ENCODE measurements at places on chromosomes 16 and 17.

DNA sequence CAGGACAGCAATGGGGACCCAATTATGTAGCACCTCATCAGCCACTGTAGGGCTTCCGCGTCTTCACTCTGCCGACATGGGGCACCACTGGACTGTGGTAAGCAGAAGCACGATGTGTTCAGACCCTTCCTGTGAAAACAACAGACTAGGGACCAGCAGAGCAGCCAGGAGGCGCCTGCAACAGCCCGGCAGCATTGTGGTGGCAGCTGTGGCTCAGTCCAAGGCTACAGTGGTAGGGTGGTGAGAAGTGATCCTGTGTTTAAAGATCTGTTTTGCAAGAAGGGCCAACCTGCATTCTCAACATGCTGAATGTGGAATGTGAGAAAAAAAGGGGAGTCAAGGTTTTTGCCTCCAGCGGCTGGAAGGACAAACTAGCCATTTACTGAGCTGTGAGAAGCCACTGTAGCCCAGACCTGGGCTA, 80.8 kb downstream of the GAS7 start:
- peak; percentile 56 for DNase-seq

- DNase-seq, result no peak
These were observed 51.3 kb downstream of the HS3ST3B1 start for GRCh38 chr17:14352136-14352535.

DNA sequence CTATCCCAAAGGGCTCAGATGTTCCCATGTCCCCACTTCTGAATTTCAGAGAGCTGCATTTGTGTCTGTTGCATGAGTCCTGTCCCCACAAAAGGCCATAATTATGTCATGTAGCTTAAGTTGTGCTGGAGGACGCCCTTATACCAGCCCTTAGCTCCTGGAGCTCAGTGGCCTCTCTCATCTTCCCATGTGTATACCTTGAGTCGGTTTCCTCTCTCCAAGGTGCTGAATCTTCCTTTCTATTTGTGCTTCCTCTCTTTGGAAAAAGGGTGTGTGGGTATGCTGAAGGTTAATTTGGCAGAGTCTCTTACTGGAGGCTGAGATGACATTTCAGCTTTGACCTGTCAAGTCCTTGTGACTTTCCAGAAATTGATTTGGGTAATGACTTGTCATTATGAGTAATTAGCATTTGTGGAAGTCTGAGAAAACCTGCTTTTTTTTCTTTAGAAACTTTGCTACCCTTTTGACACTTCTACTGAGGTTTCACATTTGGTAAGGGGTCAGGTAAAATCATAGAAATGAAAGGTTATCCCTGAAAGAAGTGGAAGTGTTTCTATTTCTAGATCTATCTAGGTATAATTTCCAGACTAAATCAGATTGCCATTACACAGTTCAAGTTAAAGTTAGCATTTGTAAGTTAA, 185.4 kb downstream of the ABCC12 start:
- no peak for DNase-seq

DNA sequence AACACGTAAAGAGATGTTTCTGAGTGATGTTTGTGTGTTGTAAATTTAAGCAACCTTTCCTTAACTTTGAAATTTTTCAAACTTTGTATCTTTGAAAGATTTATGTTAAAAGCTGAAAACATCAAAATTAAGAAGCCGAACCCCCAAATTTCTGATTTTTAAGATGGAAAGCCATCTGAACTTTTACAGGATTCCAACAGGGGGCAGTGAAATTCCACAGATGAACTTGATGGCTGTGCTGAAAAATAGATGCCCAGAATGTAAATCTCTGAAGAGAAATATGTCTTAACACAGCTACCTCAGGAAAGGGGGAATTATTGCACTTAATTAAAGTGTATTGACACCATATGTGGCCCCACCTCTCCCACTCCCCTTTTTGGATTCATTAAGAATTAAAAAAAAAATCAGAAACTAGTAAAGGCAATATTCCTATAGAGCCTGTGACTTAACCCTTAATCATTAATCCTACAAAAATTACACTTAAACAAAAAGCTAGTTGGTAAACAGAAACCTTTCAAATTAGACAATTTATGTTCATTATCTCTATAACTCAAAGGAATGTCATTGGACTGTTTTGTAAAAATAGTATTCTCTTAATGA, 597.9 kb downstream of the KCNJ2 start:
- DNase-seq, result no peak

DNA sequence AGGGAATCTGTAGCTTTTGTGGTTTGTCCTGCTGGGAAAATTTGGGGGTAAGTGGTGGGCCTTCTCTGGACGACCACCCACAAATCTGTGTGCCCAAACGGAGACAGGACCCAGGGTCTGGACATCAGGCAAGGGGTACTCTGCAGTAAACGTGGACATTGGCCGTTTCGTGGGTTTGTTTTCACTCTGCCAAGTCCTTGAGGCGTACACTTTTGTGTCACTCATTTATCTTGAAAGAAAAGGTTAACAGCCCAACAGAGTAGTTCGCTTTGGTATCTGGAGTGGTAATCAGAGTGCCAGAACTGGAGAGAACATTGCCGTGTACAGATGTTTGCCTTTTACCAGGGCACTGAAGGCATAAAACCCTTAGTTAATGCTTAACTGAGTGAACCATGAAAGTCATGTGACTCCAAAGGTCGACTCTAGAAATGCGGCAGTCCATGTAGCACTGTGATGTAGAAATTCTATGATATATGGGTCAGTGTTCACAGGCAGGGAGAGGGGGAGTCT, 15.4 kb downstream of the NAA60 start:
- DNase-seq, result no peak

GRCh38 chr17:42484304-42484703, 25.6 kb downstream of the ATP6V0A1 start:
- DNase-seq, result no peak

GRCh38 chr16:11330526-11331237, 14.6 kb upstream of the RMI2 start:
- DNase-seq, result no peak

DNA sequence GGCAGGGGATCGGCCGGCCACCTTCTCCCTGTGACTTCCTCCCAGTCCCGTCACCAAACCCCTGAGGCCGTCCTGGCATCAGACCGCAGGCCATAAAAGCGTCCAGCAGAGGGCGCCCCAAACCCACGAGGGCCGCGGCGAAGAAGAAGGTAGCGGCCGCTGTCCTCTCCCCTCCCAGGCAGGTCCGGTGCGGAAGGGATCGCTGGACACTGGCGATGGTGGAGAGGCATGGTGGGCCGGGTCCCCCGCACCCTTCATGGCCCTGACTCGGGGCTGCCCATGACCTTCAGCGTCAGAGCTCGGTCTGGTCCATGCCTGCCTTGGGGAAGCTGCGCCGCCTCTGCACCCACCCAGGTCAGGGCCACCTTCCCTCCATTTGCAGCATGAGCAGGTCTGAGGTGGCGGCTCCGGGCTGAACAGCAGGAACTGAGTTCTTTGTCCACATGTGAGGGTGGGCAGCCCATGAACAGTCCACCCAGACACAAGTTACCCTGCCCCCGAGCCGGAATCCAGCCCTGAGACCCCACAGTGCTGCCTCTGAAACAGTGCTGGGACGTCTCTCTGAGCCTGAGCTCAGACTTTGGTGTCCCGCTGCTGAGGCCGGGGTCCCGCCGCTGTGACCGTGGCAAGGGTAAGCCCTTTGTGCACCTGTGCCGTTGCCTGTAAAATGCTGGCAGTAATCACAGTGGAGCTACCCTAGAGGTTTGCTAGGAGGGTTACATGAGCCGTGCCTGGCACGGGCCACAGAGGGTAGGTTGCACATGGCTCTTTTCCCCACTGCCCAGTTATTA, 40.8 kb upstream of the CMIP start:
- peak; percentile 87 for DNase-seq

- DNase-seq, result peak; percentile 85
These were observed 3.5 kb upstream of the RPL13 start for GRCh38 chr16:89556750-89557689.

- DNase-seq, result peak; percentile 38
These were observed 27.7 kb upstream of the CLEC18B start for GRCh38 chr16:74448990-74449389.

DNA sequence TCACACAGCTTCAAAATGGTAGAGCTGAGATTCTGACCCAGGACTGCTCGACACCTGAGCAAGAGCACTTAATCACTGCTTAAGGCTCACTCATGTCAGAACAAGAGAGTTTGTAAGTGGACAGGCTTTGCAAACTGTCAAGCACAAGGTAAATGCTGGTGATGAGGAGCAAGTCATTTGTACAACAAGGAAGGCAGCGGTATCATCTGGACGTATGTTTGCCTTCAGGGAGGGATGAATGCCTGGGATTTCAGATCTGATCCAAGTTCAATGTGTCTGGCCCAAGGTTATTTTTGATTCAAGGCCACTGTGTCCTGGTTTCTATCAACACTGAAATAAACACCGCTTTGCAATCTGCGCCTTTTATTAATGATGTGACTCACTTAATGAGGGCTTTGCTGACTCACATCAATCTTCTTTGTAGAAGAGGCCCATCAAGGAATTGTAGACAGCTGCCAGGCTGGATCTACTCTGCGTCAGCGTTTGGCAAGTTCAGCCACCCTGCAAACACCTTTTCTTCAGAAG, 174.4 kb upstream of the HS3ST3A1 start:
- no peak for DNase-seq

- no peak for DNase-seq
These were observed 28.1 kb upstream of the GSG1L start for GRCh38 chr16:28091656-28092055.

DNA sequence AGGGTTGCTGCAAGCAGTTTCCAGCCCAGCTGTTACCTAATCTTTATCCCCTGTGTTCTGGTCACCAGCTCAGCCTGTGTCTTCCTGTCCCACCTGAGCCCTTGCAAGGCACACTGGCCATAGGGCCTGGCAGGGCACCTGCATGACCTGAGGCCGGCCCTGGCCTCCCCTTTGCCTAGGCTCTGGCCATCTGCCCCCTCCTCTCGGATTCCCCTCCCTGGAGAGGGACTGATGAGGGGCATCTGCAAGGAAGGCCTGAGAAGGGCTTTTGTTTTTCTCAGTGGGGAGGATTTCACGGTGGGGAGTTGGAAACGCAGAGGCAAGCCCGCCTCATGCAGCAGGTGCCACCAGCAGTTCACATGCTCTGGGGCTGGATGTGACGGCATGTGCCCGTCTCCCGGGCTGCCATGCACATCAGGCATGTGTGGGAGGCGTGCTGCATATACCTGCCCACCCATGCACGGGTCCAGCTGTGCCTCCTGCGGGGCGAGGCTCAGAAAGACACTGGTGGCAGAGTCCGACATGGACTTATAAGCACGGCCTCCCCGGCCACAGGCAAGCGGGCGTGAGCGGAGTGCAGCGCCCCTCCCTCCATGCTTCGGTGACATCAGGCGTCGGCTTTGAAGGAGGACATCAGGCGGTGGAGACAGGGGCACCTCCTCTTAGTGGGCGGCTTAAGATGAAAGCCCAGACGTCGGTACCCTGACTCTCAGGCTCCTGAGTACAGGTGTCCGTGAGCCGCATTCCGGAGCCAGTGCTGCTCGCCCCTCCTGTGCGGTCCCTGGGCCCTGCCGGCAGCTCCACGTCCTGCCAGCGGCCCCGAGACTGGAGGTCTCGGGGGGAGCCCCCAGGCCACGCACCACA, 16.5 kb downstream of the ASPSCR1 start:
- DNase-seq, result no peak

- DNase-seq, result no peak
These were observed 176.8 kb upstream of the HSBP1 start for GRCh38 chr16:83630979-83631378.

DNA sequence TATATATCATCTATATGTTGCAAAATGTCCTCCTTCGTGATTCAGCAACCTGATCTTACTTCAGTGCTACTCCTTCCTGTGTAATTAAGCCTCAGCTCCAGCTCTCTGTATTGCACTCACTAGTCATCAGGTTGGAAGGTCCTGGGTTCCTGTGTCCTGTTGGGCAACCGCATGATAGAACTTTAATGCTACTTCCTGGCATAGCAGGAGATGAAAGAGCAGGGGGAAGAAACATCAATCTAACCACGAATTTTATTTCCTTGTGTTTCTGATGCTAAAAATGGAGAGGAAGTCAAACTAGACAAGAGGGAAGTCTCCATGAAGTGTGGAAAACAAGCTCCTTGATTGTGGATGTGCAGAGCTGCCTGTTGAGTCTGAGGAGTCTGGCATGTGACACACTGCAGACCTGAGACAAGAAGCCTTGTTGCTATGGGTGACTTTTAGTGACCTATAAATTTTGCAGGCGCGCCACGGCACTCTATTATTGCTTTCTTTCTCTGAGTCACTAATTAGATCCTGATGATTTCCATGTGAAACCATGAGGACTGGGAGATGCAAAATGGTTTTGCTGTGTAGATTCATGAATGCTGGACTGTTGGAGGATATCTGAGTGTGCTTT, 25.6 kb downstream of the IGSF6 start:
- peak; percentile 33 for DNase-seq

GRCh38 chr16:89452241-89452640, 38.1 kb downstream of the ANKRD11 start:
- no peak for DNase-seq

DNA sequence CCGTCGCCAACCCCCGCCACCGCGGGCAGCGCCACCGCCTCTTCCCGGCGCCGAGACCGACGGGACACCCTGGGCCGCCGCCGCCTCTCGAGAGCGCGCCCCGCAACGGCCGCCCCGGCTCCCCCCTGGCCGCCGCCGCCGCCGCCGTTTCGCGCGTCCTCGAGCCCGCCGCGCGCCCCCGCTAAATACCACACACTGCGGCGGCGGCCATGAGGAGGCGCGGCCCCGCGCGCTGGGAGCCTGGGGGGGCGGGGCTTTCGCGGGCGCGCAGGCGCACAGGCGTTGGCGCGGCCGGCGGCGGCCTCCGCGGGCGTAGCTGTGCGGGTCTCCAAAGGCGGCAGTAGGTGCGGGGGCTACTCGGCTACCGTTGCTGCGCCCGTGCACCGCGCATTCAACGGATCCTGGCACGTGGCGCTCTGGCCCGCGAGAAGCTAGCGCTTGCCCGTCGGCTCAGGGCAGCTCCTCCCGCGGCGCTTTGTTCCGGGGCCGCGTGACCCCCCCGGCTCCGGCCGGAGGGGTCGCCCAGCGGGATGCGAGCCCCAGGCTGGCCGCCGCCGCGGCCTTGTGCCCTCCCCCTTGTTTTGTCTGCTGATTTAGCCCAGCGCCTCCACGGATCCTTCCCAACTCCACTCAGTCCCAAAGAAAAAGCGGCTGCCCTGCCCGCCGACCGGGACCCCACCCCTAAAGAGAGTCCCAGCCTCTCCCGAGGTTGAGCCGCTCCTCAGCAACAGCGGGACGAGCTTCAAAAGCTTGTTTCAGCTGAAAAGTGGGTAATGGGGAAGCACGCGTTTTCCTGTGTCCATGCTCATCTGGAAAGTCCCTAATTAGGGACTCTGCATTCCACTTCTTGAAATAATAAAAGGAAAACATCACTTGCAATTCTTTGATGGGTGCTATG, at the start of gene SIAH1:
TSS of gene SIAH1 (minus strand) at position 161 of the 898 bp plus-strand sequence. CDS start 22,985 bp downstream, outside the sequence.
- peak; percentile 93 for DNase-seq

- DNase-seq, result no peak
These were observed 29.8 kb upstream of the IRF8 start for GRCh38 chr16:85869206-85869605.

- DNase-seq, result no peak
These were observed 898 bp downstream of the SNAI3 start for GRCh38 chr16:88685156-88686061.

- peak; percentile 39 for DNase-seq
These were observed 1.0 kb upstream of the RHOT1 start for GRCh38 chr17:32141258-32141657.

GRCh38 chr16:18788828-18789514, 1.2 kb downstream of the RPS15A start:
- DNase-seq, result no peak
